Adipocyte (in vitro differentiated cells): ENCODE measurements at places on chromosomes 7 and 10.

DNA sequence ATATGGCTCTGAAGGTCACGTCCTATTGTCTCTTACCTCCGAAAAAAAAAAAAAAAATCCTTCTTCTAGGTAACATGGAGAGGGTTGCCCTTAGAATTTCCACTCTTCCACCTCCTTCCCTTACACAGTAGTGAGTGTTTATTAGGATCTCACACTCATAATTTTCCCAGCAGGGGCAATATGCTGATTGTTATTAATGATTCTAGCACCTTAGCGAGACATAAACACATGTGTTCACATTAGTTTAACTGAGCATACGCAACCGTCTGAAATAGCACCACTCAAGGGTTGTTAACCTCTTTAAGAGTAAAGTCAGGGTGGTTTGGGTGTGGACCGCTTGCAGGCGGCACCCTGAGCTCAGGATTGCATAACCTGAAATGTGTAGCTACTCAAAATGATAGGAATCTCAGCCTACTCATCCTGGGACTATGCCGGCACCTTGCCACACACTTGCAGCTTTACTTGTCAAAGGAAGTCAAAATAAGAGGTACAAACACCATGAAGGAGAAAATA, 52.2 kb downstream of the CPEB3 start:
- peak; percentile 64 for DNase-seq

DNA sequence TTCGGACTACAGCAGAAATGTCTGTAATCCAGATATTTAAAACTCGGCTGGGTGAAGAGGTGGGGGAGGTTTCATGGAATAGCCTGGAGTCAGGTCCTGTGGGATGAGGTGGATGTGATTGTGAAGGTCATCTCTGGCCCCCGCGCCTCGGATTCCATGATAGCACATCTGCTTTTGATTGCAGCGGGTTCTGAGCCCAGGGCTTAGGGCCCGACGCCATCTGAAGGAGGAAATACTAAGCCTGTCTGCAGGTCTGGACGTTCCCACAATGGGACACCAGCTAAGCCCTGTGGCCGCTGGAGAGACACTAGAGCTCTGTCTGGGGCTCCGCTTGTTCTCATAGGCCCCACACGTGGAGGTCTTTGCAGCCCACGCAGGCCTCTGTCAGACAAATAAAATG, 328.7 kb downstream of the CXCL12 start:
- DNase-seq, result peak; percentile 43

DNA sequence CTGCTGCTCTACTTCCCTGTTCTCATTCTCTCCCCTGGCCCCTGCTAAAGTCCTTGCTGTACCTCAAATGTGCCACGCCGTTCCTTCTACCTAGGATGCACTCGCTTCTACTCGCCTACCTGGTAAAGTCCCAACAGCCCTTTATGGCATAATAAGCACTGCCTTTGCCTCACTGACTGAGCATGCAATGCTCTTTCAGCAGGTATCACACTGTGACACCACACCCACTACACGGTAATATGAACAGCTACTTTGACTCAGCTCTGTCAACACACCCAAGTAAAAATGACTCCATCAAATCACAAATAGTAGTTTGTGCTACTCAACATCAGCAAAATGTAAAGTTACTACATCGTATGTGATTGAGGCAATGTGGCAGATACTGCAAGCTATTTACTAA, 37.6 kb downstream of the FAM204A start:
- DNase-seq, result no peak

DNA sequence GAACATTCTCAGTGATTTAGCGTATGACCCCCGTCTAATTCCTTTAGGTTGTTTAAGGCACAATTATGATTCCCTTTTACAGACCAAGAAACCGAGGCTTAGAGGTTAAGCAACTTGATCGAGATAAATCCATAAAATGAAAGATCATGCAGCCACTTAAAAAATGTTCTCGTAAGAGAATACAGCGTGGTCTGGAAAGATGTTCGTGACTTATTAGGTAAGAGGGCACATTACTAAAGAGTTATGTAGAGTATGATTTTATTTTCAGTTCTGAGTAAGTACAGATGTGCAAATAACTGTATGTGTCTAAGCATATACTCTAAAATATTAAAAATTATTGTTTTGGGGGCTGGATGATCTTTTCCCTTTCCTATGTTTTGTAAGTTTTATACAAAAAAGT, 575.1 kb downstream of the PARD3 start:
- no peak for DNase-seq

DNA sequence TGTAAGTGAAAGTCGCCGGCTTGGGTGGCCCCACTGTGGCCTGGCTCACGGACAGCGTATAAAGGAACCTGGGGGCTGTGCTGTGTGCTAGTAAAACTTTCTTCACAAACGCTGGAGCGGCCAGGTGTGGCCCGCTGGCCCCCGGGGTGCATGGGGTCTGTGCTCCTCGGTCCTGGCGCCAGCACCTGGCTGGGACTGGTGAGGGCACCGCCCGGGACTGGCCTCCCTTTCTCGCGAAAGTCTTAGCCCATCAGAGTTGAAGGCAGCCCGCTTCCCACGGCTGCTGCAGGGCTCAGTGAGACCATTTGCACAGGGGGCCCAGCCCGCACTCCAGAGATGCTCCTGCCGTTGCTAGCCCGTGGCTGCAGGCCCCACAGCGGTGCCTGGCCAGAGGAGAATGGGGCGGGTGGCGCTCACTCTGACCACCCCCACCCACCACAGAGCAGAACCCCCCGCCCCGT, 5.8 kb downstream of the PWWP2B start:
- DNase-seq, result no peak

DNA sequence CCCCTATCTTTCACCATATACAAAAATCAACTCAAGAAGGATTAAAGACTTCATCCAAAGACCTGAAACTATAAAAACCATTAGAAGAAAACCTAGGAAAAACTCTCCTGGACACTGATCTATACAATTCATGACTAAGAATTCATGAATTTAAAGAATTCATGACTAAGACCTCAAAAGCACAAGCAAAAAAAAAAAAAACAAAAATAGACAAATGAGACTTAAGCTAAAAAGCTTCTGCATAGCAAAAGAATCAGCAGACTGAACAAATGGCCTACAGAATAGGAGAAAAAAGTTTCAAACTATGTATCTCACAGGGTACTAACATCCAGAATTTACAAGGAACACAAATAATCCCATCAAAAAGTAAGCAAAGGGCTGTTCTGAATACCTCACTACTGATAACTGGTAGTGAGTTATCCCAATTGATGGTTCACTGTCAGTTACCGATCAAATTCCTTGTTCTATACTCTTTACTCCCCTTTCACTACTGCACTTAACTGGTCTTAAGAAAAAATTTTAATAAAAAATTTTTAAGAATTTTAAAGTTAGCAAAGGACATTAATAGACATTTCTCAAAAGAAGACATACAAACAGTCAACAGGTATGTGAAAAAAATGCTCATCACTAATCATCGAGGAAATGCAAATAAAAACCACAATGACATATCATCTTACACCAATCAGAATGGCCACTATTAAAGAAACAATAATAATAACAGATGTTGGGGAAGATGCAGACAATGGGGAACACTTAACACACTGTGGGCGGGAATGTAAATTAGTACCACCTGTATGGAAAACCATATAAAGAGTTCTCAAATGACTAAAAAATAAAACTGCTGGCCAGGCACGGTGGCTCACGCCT, 33.2 kb downstream of the KMT2C start:
- DNase-seq, result peak; percentile 39

GRCh38 chr7:88668591-88668990, 90.9 kb upstream of the ZNF804B start:
- no peak for DNase-seq

DNA sequence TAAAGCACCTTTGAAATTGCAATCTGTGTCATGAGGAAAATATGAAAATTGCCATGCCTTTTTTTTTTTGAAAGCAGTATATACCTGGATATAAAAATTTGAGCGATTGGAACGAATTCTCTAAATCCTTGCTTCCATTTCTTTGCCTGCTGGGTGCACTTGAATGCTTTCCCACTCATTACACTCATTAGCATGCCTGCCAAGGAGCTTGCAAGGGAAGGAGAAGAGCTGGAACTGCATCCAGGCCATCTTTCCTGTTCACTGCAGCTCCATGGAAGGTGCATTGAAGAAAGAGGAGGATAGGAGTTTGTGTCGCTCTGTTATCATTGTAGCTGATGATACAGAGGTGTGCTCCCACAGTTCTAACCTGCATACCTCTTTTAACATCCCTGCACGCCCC, 102.4 kb upstream of the GJD4 start:
- DNase-seq, result no peak
